ENCODE measurements at places on chromosomes 2 and 18.

- no peaks in the 10 kb centered on the region for H3K36me3 ChIP-seq
- no peak for DNase-seq
Observed at GRCh38 chr18:52750995-52751394, 411.0 kb downstream of the DCC start.

- no peaks in the 10 kb centered on the region for H3K4me1 ChIP-seq
- H3K4me3 ChIP-seq = no peak overlapping the region
- no peaks in the 10 kb centered on the region for H3K27me3 ChIP-seq
- no peaks in the 10 kb centered on the region for H3K36me3 ChIP-seq
Observed at GRCh38 chr2:25810428-25810827, 67.9 kb downstream of the ASXL2 start.

DNA sequence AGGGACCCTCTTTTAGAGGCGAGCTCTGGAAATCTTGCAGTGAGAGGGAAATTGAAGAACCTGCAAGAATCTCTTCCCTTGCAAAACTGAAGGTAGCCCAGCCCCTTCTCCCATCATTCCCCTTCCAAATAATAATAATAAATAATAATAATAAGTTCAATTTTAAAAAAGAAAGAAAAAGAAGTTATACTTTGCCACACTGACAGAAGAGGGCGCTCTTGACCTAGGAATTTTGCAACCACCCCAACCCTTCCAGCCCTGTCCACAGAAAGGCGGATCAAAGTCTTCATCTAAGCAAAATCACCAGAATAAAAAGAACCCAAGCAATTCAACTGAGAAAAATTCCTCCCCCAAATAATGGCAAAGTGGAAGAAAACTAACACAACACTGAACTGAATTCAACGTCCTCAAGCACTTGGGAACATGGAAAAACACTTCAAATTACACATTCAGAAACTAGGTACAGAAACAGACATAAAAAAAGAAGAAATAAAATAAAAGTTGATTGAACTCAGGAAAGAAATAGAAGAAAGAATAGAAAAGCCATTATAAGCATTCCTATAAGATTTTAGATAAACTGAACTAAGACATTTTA lies 98.9 kb upstream of the GLS start:
- H3K36me3 ChIP-seq = no peaks in the 10 kb centered on the region
- H3K27me3 ChIP-seq = no peaks in the 10 kb centered on the region
- peak; percentile 76 for DNase-seq
- H3K27ac ChIP-seq = no peak overlapping the region
- no peak overlapping the region for H3K4me3 ChIP-seq

- H3K27ac ChIP-seq = no peak overlapping the region
- H3K4me3 ChIP-seq = no peak overlapping the region
- DNase-seq = no peak
- no peaks in the 10 kb centered on the region for H3K36me3 ChIP-seq
- H3K27me3 ChIP-seq = no peaks in the 10 kb centered on the region
Observed at GRCh38 chr2:171334171-171334570, 99.6 kb downstream of the METTL8 start.

DNA sequence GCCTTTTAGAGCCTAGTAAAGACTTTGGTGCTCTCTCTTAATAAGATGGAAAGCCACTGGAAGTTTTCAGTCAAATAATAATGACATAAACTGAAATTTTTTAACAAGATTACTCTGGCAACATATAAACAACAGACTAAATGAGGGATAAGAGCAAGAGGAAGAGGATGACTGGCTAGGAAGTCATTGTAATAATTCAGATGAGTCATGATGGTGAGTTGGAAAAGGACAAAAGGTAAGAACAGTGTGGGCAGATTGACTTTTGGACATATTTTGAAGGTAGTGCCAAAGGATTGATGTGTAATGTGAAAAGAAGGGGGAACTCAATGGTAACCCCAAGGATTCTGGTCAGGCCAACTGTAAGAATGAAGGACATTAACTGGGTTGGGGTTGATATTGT lies 310.3 kb downstream of the NOL4 start:
- H3K36me3 ChIP-seq = no peaks in the 10 kb centered on the region
- no peak overlapping the region for H3K4me3 ChIP-seq
- no peak overlapping the region for H3K27ac ChIP-seq
- DNase-seq = no peak
- no peaks in the 10 kb centered on the region for H3K27me3 ChIP-seq

GRCh38 chr2:73426176-73426575 lies 40.5 kb downstream of the ALMS1 start:
- no peaks in the 10 kb centered on the region for H3K27me3 ChIP-seq
- no peaks in the 10 kb centered on the region for H3K4me1 ChIP-seq
- no peak overlapping the region for H3K27ac ChIP-seq
- no peak for DNase-seq

- no peaks in the 10 kb centered on the region for H3K27me3 ChIP-seq
- no peak overlapping the region for H3K27ac ChIP-seq
- H3K36me3 ChIP-seq = no peaks in the 10 kb centered on the region
- peaks cover 19% of the 10 kb centered on the region for H3K4me1 ChIP-seq
- H3K4me3 ChIP-seq = no peak overlapping the region
- no peak for DNase-seq
Observed at GRCh38 chr2:111896024-111896423, 2.4 kb upstream of the MERTK start.

- no peaks in the 10 kb centered on the region for H3K36me3 ChIP-seq
- no peaks in the 10 kb centered on the region for H3K4me1 ChIP-seq
- peaks cover 2% of the 10 kb centered on the region for H3K27me3 ChIP-seq
- no peak for DNase-seq
- no peak overlapping the region for H3K27ac ChIP-seq
Observed at GRCh38 chr18:50820901-50821520, 1.2 kb upstream of the MRO start.
